GM19239 (cell line): ENCODE measurements at places on chromosomes 7 and 10.

DNA sequence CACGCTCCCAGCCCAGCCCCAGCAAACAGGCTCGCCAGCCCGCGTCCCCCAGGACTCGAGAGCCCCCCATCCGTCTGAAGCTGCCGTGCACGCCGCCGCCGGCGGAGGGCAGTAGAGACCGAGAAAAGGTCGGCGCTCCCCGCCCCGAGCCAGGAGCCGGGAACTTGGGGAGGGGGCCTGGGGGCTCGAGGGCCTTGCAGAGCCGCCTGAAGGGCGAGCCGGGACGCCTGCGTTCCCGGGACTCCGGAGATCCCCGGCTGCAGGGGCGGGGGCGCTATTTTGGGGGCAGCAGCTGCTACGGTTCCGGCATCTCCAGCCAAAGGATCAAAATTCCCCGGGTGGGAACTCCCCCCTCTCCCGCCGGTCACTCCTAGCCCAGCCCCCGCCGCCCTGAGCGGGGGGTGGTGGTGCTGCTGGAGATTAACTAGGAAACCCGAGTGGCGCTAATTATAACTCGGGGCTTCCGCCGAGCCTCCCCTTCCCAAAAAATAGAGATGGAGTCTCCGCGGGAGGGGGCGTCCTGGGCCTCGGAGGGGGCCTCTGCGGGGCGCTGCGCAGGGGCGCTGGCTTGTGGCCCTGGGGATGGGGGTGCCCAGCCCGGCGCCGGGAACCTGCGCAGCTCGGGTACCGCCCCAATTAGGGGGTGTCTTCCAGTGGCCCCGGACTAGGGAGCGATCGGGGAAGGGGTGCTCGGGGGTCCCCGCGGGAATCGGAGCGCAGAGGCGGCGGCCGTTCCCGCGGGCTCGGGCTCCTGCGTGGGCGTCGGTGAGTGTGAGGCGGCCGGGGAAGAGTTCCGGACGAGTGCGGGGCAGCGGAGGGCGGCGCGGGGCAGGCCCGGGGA, 608 bp downstream of the ACHE start:
- no peak for DNase-seq

- DNase-seq, result no peak
Measured at GRCh38 chr10:96509017-96509641, 4.6 kb downstream of the TLL2 start.

DNA sequence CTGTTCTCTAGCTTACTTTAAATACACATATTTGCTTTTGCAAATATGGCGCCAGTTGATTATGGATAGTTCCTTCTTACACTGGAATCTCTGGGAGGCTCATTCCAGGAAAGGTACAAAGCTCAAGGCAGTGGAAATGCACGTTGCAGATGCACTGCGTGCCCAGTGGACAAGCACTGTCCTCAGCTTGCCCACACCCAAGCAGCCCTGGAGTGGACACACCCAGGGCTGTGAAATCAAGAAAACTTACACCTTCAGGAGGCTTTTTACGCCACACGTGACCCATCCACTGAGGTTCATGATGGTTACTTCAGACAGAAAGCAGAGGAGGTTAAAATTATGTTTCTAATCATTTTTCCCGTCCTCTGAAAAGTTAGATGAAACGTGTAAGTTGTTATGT, 248.5 kb downstream of the VTI1A start:
- no peak for DNase-seq

DNA sequence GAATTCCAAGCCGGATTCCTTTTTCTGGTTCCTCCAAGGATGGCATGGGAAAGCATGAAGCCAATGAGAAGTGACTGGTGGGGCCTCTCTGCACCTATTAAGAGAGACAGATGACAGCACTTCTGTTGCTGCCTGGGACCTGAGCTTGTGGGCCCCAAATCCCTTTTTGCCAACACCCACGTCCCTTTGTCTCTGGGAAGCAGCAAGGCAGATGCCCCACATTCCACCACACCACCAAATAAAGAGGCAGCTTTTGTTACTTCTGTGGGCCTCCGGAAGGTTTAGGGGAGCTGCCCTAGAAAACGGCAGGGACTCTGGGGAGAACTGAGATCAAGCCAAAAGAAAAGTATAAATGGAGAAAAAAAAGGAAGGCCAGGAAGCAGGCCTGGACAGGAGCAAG, 3.4 kb downstream of the CCDC136 start:
- no peak for DNase-seq

GRCh38 chr10:78516236-78516635, 482.6 kb downstream of the RPS24 start:
- no peak for DNase-seq
